ENCODE measurements at places on chromosomes 11 and 22. TPM values are rescaled to one million over a fixed set of nuclear protein-coding genes. Genes with fewer than 3 reads are reported as not detected.

Gene CSNK2A3
- total RNA-seq, result 2.9 TPM

Gene LGR4
- 31.8 TPM for total RNA-seq

Gene PIH1D2
- 3.9 TPM for total RNA-seq

Gene OR51I1
- total RNA-seq, result not detected

Gene GAS2
- total RNA-seq, result 41.5 TPM

Gene CHCHD10
- total RNA-seq, result 14.0 TPM

Gene OR5W2
- total RNA-seq, result not detected

GRCh38 chr22:45965563-45965962 is 11.4 kb downstream of the WNT7B start:
- DNase-seq, result no peak

DNA sequence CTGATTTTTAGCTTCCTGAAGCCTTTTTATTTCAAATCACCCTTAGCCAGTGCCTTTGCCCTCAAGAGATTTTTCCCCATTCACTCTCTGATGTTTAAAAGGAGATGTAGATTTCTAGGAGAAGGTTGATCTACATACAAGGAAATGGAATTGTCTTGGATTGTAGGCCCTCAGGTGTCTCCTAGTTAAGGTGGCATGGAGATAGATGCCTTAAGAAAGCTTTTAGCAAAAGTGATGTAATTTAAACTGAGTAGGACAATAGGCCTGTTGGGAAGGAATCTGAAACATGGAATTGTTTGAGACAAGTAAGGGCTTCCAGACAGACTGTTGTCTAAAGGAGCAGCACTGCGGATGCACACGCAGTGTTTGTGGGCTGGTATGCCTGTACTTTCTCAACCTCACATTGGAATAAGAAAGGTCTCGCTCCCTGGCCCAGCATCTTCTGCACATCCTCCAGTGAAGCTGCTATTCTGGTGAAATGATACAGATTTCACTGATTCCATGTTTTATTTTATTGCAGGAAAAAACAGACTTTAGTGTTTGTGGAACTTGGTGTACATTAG is 69.8 kb upstream of the SLC25A18 start:
- no peak for DNase-seq

DNA sequence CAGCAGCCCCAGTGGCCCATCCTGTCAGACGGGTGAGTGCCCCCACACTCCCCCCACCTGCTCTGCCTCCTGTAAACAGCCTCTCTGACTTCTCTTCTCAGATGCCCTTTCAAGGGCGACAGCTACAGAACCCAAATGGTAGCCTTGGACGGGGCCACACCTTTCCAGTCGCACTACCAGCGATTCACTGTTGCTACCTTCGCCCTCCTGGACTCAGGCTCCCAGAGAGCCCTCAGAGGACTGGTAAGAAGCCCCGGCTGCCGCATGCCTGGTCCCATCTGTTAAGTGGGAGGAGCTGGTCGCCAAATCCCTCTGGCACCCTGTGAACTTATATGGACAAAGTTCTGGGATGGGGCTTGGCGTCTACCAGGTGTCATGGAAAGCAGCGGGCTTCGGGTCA is 6.2 kb downstream of the ZP1 start:
- DNase-seq, result no peak

- DNase-seq, result no peak
These were observed 167.3 kb downstream of the TBC1D22A start for GRCh38 chr22:46929710-46930204.

GRCh38 chr11:62556875-62557631 is 10.4 kb upstream of the AHNAK start:
- DNase-seq, result no peak

DNA sequence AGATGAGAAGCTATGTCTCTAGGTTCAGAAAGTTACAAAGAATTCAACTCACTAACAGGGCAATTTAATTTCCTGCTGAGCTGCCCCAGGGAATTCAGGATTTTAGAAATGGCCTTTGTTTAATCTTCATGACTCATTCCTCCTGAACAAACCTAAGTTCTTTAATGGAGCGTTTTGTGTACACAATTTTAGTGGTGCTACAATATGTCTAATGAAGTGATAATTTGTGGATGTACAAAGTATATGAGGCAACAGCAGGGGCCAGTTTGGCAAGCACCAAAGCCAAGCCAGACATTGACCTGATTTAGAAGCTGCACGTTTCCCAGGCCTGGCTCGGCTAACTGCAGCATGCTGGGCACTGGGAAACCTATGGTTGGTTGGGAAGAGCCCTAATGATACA is 34.4 kb upstream of the HEPHL1 start:
- no peak for DNase-seq

- DNase-seq, result no peak
These were observed 68.5 kb downstream of the GDPD4 start for GRCh38 chr11:77233011-77233410.

- no peak for DNase-seq
These were observed 61.6 kb downstream of the CASP12 start for GRCh38 chr11:104836691-104837090.

GRCh38 chr11:313787-314553 is at the start of gene IFITM1:
Gene IFITM1 (plus strand): TSS chr11:314040. CDS start chr11:314171, 131 bp downstream.
- DNase-seq, result no peak

- DNase-seq, result no peak
These were observed 103.6 kb upstream of the VPREB1 start for GRCh38 chr22:22141031-22141430.

- no peak for DNase-seq
These were observed 67.5 kb downstream of the GAB2 start for GRCh38 chr11:78350091-78350645.

- DNase-seq, result peak; percentile 67
These were observed 74.4 kb downstream of the ARHGAP32 start for GRCh38 chr11:129117595-129118350.

DNA sequence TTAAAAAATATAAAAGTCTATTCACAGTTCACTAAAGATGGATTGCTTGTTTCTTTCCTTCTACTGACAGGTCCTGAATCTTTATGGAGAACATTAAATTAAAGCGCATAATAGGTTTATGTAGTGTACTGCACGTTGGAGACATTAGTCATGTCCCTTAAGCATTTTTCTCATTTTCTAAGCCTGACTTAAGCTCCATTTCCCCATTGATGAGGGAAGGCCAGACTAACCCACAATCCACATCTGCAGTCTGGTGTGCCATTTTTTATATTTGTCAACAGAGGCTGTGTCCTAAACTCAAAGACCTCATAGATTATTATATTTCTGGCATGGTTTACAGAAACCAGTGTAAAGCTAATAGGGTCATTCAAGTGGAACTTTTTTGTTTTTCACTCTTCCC is 39.9 kb downstream of the CADM1 start:
- no peak for DNase-seq

DNA sequence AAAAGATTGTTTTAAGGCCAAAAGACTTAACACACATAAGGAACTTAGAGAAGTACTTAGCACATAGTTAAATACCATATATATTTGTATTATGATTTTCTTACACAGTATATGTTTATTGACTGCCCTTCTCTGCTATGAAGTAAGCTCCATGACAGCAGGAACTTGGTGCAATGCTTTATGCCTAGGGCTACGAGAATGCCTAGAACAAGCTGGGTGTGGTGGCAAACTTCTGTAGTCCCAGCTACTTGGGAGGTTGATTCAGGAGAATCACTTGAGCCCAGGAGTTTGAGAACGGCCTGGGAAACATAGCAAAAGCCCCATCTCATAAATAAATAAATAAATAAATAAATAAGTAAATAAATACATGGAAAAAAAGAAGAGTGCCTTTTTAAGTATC is 1.9 kb downstream of the SLC5A12 start:
- DNase-seq, result no peak

DNA sequence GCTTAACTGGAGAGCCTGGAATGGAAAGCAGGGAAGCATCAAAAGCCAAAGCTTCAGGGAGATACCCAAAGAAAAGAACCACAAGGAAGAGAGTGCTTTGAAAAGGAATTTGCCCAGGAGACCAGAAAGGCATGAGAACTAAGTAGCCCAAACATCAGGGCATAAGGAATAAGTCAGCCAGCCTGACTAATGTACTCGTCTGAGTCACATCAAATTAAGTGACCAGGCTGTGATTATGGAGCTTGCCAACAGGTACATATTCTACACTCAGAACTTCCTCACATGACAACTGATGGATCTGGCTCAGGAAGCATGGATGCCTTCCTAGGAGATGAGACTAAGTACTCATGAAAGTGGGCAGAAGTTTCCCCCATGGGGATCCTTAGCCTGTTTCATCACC is 366.7 kb downstream of the BUD13 start:
- DNase-seq, result no peak

GRCh38 chr22:46052801-46053562 is 76.0 kb upstream of the WNT7B start:
- DNase-seq, result no peak

- DNase-seq, result no peak
These were observed 5.9 kb upstream of the ARL2 start for GRCh38 chr11:65008016-65008415.

DNA sequence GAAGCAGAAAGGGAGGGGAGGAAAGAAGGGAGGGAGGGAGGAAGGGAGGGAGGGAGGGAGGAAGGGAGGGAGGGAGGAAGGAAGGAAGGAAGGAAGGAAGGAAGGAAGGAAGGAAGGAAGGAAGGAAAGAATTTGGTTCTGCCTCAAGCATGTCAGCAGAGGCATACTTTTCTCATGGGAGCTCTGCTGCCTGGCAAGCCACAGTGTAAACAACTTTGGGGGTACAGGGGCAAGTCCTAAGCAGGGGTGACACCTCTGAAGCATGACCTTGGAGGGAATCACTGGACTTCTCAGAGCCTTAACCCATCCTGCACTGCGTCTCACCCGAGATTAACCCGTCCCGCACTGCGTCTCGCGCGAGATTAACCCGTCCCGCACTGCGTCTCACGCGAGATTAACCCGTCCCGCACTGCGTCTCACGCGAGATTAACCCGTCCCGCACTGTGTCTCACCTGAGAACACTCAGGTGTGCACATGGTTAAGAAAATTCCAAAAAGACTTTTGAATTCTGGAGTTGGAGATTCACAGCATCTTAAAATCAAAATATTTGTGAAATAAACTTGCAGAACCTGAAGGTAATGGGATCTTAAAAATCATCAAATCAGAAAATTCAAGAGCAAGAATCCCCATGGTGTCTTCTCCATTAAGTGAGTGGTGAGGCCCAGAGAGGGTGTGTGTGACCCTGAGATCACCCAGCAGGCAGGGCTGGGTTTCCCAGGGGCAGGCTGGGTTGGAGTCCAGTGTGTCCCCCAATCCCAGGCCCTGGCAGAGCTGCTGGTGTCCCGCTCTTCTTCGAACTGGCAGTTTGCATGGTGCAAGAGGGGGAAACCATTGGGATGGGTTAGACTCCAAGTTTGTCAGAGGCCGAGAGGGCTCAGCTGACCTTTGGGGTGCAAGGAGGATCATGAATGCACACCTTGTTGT is 190.4 kb downstream of the MN1 start:
- DNase-seq, result no peak

- DNase-seq, result no peak
These were observed 21.1 kb upstream of the SLC5A12 start for GRCh38 chr11:26742966-26743365.

DNA sequence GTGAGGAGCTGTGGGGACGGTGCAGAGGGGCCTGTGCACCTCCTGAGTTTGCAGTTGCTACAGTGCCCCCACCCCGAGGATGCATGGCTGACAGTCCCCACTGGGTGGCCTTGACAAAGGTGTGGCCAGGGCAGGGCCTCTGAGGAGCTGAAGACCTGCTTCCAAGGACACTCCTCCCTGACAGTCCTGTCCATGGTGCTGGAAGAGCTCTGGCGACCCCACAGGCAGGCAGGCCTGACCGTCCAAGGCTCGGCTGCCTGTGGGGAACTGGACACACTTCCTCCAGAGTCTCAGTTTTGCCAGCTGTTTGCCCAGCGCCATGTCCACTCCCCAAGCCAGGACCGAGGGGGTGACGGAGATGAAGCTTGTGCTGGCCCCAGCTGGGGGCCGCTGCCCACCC is 32.7 kb downstream of the BRSK2 start:
- no peak for DNase-seq

- no peak for DNase-seq
These were observed 16.9 kb upstream of the RELT start for GRCh38 chr11:73359341-73359740.

- no peak for DNase-seq
These were observed 41.3 kb downstream of the SMCO4 start for GRCh38 chr11:93501856-93502255.

DNA sequence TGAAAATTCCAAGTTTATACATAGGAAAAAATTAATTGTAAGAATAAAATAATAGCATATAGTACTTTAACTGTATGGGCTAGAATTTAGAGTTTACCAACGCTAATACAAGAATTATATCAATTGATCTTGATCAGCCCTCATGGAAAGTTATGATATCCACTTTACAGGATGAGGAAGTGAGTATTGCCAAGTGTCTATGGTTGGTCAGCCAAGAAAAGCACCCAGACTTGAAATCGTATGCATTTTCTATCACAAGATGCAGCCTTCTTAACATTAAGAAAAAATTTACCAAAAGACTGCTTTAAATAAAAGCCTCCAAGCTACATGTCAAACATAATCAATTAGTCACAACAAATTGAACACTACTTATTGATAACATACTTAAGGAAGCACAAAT is 53.0 kb downstream of the DDI1 start:
- DNase-seq, result no peak

- no peak for DNase-seq
These were observed 7.1 kb upstream of the FLI1 start for GRCh38 chr11:128686745-128687177.

DNA sequence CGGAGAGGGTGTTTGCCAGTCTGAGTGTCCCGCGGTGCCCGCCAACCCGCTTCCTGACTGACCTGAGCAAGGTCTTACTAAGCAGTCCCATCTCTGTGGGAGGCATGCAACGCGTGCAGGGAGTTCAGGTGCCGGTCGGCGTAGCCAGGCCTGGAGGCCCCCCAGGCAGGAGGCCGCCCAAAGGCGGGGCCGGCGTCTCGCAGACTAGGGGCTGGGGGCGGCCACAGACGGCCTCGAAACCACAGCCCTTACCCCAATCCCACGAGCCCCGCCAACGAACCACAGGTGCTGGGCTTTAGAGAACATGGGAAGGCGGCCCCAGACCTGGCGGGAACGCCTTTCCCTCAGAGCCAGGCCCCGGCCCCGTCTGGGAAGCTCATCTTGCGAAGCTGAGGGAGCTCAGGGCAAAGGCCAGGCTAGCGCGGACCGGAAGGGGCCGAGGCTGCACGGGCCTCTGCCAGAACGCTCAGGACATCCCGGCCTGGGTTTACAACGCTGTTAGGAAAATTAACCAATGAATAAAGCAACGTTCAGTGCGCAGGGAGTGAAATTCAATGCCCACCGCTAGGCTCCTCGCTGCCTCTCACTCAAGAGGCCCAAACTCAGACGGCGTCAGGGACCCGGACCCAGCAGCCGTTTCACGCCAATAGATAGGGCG is 2.1 kb upstream of the MTFP1 start:
- no peak for DNase-seq

GRCh38 chr11:126989942-126990715 is 10.4 kb downstream of the KIRREL3 start:
- DNase-seq, result peak; percentile 39

- DNase-seq, result peak; percentile 81
These were observed 1.5 kb downstream of the HSPB2 start for GRCh38 chr11:111913997-111914396.

DNA sequence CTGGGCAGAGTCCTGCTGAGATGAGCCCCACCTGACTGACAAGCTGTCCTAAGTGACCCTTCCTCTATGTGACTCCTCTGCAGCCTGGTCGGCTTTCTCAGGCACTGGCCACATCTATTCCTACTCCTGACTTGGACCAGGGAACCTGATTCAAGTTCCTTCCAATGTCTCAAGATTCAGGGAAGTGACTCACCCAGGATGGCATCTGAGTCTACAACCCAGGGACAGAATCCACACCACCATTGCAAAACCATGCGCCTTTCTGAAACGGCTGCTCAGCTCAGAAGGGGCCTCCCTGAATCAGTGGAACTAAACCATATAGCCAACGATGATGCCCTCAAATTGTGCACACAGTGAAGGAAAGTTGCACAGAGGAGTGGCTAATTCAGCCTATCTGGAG is 63.9 kb upstream of the CSNK2A3 start:
- DNase-seq, result no peak
